Endothelial cell of coronary artery (primary cell): ENCODE measurements at places on chromosomes 7 and 10. TPM values are rescaled to one million over a fixed set of nuclear protein-coding genes. Genes with fewer than 3 reads are reported as not detected.

Gene INMT
- total RNA-seq = 0.28 TPM in 1 of 2 replicates, not detected in the other

Gene PTPRN2
- total RNA-seq = 0.18 and 0.85 TPM in 2 replicates

Gene COL26A1
- total RNA-seq = not detected in 2 replicates

Gene TMEM176B
- 0.09 TPM in 1 of 2 replicates, not detected in the other for total RNA-seq

Gene PDZD7
- total RNA-seq = 0.27 and 0.85 TPM in 2 replicates

Gene BMI1
- total RNA-seq = 27.5 and 32.9 TPM in 2 replicates

Gene MAP3K8
- total RNA-seq = 1.8 and 4.0 TPM in 2 replicates

Gene CDK1
- total RNA-seq = 19.0 and 40.9 TPM in 2 replicates
